ENCODE measurements at places on chromosomes 1 and 21. TPM values are rescaled to one million over a fixed set of nuclear protein-coding genes. Genes with fewer than 3 reads are reported as not detected.

DNA sequence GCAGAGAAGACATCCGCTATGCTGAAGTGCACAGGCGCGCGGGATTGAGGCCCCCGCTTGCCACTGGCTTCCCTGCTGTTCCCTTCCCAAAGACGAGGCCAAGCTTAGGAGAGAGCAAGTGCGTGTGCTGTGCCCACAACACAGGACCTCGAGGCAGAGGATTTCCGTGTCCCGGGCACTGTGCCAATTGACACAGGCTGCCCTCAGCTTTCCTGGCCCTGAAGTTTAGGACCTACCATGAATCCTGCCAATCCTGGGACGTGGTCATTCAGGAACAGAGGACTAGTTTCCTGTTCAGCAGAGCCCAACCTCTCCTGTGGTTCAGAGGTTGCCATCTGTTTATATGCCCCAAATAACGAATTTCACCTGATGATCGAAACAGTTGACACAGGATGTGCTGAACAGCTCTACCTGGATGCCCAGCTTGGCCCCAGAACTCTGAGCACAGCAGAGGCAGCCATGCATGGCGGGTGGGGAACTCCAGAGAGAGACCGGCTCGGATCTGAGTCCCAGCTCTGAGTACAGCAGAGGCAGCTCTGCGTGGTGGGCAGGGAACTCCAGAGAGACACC lies 22.0 kb downstream of the SLC37A1 start:
- DNase-seq: no peak

OBSCN gene
- total RNA-seq: 5.2 TPM

GRCh38 chr1:26296340-26297056 lies 9.9 kb downstream of the UBXN11 start:
- no peak for DNase-seq

GRCh38 chr1:181140891-181141290 lies 52.4 kb downstream of the IER5 start:
- no peak for DNase-seq

OR2G6 gene
- total RNA-seq: not detected

DNA sequence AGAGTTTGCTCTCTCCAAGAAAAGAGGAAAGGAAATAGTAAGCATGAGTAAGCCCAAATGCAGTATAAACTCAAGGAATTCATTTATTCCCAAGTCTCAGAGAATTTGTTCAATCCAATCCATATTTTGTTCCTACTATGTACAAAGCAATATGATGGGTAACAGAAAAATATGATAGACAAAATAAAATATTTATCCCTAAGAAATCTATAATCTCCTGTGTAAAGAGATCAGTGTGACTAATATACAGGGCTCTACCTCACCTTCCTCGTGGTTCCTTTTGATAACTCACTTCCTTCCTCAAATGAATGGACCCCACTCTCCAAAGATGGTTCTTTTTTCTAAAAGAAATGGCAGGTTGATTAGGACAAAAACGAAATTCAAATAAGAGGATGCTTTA lies 7.6 kb downstream of the CLSPN start:
- DNase-seq: no peak

- no peak for DNase-seq
These were observed 399.2 kb upstream of the VAMP3 start for GRCh38 chr1:7371926-7372325.

SH3D21 gene
- 14.4 TPM for total RNA-seq

SLC44A5 gene
- not detected for total RNA-seq

DNA sequence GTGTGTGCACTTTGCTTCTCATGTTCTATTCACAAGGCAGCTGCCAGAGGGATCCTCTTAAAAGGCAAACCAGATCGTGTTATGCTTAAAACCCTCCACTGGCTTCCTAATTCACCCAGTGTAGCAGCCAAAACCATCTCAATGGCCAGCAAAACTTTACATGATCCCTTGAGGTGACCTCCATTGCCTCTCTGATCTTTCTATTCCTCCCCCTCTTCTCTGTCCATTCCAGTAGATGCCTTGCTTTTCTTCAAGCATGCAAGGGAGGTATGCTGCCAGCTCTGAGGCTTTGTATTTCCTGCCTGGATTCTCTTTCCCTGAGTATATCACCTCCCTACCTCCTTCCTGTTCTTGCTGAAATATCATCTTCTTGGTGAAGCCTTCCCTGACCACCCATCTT lies 93.2 kb upstream of the KCNK2 start:
- DNase-seq: peak; percentile 67

DNA sequence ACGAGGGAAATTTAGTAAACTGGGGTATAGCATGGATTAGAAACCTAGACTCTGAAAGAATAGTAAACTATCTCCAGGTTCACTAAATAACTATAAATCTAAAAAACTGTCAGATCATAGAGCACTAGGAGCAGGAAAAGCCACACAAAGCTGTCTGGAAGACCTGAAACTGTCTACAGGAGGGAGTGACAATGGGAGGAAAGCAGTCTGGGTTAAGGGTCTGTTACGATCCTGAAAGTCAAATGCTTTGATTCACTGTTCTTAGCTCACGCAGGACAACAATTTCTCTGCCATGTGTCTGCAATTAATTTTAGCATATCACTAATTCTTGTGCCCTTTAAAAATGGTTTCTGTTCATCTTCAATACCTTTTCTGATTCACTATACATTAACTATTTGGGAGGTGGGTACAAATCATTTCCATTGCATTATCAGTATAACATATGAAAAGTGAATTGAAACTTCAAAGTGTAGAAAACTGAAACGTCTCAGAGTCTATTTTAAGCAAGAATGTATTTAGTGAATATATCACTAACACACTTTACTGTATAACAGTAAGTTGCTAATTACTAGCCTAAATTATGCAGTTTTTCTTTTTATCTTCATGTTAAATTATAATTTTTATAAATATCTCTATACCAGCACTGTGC lies 18.4 kb downstream of the CEP170 start:
- DNase-seq: no peak

OPTC gene
- total RNA-seq: not detected

DNA sequence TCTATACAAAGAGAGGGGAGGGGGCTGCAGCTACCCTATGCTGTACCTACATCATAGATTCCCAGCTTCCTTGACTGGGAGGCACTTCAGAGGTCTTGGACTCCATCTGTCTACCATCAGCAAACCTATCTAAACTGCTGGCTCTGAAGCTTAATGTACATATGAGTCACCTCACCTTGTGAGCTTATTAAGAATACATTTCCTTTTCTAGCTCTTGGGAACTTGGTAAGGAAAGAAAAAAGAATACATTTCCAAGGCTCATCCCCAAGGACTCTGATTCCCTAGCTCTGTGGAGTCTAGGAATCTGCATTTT lies 50.0 kb upstream of the PRELP start:
- DNase-seq: peak; percentile 49

- DNase-seq: no peak
These were observed 36.2 kb downstream of the CEP350 start for GRCh38 chr1:179990847-179991246.

DNA sequence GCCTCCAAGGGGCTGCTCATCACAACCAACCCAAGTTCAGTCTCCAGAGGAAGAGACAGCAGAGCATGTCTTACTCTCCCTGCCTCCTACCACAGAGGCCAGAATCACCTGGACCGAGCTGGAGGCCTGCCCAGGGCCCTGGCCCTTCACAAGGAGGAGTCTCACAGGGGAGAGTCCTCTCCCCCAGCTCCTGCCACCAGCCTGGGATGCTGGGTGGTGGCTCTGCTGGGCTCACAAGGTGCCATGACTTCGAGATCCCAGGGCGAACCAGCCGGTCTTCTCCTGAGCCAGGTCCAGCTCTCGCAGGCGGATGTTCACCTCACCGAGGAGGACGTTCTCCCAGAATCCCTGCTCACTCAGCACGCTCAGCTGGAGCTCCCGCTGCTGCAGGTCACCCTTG lies 13.0 kb upstream of the PPP1R15B start:
- DNase-seq: no peak

DNA sequence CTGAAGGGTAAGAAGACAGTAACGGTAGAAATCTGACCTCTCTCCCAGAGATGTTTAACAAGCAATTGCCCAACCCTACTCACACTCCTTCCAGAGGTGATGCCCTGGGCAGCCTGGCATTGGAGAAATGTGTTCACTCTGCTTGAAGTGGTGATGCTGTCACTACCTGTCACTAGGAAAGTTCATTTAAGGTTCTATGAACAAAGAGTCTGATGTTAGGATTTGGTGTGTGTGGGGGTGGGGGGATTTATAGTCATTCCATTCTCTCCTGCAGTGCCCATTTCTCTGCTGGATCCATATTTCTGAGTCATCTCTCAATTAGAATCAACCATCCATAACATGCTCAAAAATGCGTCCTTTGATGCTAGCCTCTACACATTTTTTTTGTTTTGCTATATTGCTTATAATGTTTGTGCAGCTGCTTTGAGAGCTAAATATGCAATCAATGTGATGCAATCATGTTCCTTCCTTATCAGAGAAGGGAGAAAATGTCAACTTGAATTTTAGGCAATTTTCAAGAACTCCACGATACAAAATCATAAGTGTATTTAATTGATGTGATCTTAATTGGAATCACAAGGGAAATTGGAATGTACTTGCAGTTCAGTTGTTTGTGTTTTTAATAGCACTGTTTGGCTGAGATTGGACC lies 173.9 kb downstream of the DUSP10 start:
- no peak for DNase-seq

- peak; percentile 32 for DNase-seq
These were observed 39.5 kb downstream of the LBR start for GRCh38 chr1:225388372-225388771.

DNA sequence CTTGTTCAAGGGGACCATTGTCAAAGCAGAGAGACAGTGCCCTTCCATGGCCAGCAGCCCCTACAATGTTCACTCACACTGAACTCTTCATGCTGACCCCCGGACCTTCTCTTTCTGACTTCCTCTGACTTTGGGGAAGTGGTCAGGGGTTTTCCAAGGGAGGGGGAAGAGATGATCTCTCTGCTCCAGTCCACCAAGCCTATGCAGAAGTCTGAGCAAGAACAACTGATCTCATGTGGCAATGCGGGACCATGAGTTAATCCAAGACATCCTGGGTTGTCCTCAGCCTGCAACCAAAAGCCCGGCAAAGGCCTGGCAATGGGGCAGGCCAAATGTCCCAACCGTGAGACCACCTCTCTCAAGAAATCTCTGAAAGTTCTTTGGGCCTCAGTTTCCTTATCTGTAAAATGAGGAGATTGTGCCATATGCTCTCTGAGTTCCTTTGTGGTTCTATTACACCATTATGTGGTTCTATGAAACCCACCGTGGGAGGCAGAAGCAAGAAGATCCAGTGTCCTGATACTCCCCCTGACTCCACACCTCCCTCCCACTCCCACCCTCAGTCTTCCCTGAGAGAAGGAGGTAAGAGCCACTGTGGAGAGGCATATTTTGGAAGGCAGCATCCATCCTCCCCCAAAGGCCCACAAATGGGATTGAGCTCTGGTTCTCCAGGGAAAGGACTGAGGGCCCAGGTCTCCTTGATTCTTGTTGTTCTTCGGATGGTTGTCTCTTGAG lies 11.8 kb upstream of the ARHGEF2 start:
- no peak for DNase-seq

FMO4 gene
- total RNA-seq: 1.6 TPM

- peak; percentile 52 for DNase-seq
These were observed 104.4 kb upstream of the SERBP1 start for GRCh38 chr1:67534627-67535065.

GRCh38 chr1:38283696-38284470 lies 237.3 kb upstream of the POU3F1 start:
- DNase-seq: no peak

Data from GM23248 (cell line).